Fibroblast of upper back skin (primary cell): ENCODE measurements at places on chromosomes 13 and 19.

- DNase-seq: no peak
Observed at GRCh38 chr19:20165971-20166592, 932 bp upstream of the ZNF486 start.

- DNase-seq: peak; percentile 94
Observed at GRCh38 chr13:40031031-40031430, 375.6 kb downstream of the COG6 start.

DNA sequence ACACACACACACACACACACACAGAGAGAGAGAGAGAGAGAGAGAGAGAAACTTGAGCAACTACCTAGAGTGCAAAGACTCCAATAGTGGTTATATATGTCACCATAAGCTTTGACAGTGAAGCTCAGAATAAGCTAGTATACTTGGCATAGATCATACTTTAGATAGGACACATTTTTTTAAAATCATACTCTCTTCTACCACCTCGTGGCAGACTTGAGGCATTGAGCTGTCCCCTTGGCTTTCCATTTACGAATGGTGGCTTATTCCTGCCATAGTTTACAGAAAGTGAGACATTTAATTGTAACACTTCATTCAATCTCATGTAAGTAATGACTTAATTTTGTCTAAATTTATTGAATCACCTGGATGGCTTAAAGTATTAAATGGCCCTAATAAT lies 108.2 kb downstream of the EDNRB start:
- peak; percentile 5 for DNase-seq

DNA sequence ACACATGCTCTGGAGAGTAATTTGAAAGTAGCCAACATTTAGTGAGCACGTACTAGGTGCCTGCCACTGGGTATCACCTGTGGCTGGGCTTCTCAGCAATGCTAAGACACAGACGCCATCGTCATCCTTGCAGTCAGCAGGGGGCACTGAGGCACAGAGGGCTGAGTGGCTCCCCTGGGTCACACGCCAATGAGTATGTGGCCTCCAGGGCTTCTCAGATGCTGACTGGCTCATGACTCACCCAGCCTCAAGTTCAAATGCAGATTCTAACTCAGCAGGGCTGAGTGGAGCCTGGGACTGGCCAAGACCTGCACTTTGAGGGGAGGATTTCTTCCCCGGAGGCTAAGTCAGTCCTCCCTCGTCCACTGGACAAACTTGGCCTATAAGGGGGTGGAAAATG lies 115.1 kb upstream of the CACNA1A start:
- DNase-seq: peak; percentile 87

DNA sequence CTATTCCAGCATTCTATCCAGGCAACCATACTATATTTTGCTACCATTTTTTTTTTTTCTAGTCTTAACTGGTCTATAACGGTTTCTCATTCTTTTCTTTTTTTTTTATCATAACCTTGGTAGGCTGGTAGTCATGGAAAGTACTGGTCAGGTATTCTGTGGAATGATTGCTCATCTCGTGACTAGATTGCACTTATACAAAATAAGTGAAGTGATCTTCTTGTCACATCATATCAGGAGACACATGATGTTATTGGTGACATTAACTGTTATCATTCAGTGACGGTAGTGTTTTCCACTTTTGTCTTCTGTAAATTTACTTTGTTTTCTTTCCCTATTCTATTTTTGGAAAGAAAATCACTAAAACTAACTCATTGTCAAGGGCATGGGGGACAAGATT lies 239.3 kb upstream of the SLITRK6 start:
- DNase-seq: no peak

- DNase-seq: no peak
Observed at GRCh38 chr13:41127701-41128100, 4.9 kb downstream of the KBTBD6 start.

DNA sequence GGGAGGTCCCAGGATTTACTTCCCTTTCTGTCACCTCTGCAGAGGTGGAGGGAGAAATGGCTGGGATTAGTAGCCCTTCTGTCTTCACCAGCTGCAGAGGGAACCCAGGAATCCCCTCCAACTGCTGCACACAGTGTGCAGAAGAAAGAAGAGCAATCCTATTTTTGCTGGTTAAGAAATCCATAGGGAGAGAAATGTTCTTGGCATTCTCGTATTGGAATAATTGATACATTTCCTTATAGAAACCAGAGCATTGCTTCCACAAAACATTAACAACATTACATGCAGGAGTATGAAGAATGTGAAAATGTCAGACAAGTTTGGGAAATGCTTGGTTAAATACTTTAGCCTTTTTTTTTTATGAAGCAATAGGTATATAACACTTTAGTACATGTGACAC lies 48.3 kb upstream of the KLF12 start:
- no peak for DNase-seq
